Upper lobe of right lung (tissue), 1 donor: ENCODE measurements at places on chromosomes 4 and X. TPM values are rescaled to one million over a fixed set of nuclear protein-coding genes. Genes with fewer than 3 reads are reported as not detected.

PGAM4 gene
- not detected for total RNA-seq

GALNTL6 gene
- total RNA-seq, result 0.20 TPM

GRCh38 chr4:183492791-183493222 lies 12.1 kb upstream of the ING2 start:
- no peak overlapping the region for H3K4me3 ChIP-seq
- no peaks in the 10 kb centered on the region for H3K27me3 ChIP-seq
- H3K36me3 ChIP-seq, result no peaks in the 10 kb centered on the region
- no peak for DNase-seq
- no peaks in the 10 kb centered on the region for H3K4me1 ChIP-seq

- H3K27me3 ChIP-seq, result peaks cover 17% of the 10 kb centered on the region
- DNase-seq, result no peak
- peaks cover 17% of the 10 kb centered on the region for H3K4me1 ChIP-seq
- peak overlapping the region; percentile 75 for H3K4me3 ChIP-seq
These were observed 627 bp upstream of the FAT4 start for GRCh38 chr4:125313989-125314667.

DNA sequence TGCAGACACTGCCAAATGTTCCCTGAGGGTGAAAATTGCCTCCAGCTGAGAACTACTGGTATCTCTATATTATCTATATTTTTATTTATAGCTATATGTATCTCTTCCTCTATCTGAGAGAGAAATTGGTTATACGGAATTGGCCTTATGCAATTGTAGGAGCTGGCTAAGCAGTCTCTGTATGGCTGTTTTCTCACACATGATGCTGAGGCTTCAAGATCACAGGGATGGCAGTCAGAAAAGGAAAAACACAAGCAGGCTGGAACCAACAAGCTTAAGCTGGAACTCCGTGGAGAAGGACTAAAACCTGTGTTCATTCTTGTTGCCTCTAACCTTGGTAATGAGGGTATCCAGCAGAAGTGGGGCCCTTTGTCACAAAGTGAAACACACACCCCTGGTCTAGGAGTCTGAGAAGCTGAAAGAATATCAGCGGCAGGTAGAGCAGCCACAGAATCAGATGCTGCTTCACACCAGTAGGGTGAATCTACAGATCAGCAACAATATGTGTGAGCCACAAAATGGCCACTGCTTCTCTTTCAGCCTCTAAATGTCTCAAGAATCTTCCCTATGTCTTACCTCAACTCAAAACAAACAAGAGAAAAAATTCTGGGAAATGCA lies 166.5 kb upstream of the PPP1R2C start:
- no peaks in the 10 kb centered on the region for H3K4me1 ChIP-seq
- H3K4me3 ChIP-seq, result no peak overlapping the region
- no peaks in the 10 kb centered on the region for H3K27me3 ChIP-seq
- H3K36me3 ChIP-seq, result no peaks in the 10 kb centered on the region
- H3K27ac ChIP-seq, result no peak overlapping the region

DNA sequence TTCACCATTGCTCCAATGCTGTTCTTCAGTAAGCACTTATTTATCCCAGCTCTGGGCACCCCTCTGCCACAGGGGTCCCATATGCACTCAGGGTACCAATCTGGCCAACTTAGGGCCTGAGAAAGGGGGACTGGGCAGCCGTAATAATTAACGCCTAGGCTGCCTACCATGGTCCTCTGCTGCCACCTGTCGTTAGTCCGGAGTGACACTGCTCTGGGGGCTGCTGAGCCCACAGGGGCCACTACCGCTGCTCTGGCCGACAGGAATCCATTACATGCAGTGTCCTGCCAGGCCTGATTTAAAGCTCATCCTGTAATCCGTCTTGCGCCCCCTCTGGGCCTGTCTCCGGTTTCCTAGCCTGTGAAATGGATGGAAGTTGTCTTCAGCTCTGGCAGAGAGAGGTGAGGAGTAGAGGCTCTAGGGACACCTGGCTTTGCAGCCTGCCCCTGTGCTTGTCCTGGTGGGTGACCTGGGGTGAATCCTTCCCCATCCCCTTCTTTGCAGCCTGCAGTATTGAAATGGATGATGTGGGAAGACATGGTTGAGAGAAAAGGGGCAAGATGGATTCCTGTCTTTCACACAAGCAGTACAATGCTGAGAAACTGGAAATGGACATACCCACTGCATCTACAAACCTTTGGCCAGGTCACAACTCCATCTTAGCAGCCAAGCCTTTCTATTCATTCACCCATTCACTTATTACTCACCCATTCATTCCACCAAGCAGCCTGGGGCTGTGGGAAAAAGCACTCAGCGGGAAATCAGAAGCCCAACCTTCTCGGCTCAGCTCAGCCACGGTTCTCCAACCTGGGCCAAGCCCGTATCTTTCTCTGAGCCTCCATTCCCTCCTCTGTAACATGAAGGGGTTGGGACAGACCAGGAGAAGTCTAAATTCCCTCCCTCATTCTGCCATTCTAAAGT lies 116.3 kb upstream of the NALF2 start:
- no peak overlapping the region for H3K27ac ChIP-seq
- H3K4me3 ChIP-seq, result no peak overlapping the region
- no peaks in the 10 kb centered on the region for H3K4me1 ChIP-seq
- peak; percentile 61 for DNase-seq
- no peaks in the 10 kb centered on the region for H3K27me3 ChIP-seq
- no peaks in the 10 kb centered on the region for H3K36me3 ChIP-seq

LRIT3 gene
- total RNA-seq, result 0.14 TPM

DNA sequence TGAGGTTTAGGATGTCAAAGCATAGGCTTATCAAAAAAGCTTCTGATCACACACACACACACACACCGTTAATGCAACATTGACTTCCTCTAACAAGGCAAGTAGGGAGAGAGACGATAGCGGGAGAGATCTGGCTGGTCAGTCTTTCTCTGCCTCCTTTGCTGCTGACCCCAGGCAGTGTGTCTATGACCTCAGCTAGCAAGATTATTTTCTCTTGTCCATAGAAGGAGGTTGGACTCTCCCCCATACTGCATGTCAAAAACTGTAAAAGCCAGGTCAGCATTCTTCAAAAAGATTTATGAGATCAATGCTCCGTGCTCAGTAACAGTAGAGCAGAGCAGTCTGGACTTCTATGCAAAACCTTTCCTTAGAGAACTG lies 63.5 kb upstream of the PGM2 start:
- no peaks in the 10 kb centered on the region for H3K36me3 ChIP-seq
- peaks cover 13% of the 10 kb centered on the region for H3K4me1 ChIP-seq
- no peak for DNase-seq
- no peak overlapping the region for H3K4me3 ChIP-seq
- no peaks in the 10 kb centered on the region for H3K27me3 ChIP-seq
- no peak overlapping the region for H3K27ac ChIP-seq

NSD2 gene
- total RNA-seq, result 45.2 TPM

GRCh38 chr4:5821665-5822358 lies 71.1 kb downstream of the CRMP1 start:
- H3K4me1 ChIP-seq, result peaks cover 1% of the 10 kb centered on the region
- H3K4me3 ChIP-seq, result no peak overlapping the region
- no peak for DNase-seq
- H3K27ac ChIP-seq, result no peak overlapping the region
- peaks cover 10% of the 10 kb centered on the region for H3K36me3 ChIP-seq

- H3K36me3 ChIP-seq, result no peaks in the 10 kb centered on the region
- H3K27ac ChIP-seq, result no peak overlapping the region
- no peak overlapping the region for H3K4me3 ChIP-seq
- no peaks in the 10 kb centered on the region for H3K4me1 ChIP-seq
These were observed 47.3 kb upstream of the SCML1 start for GRCh38 chrX:17689971-17690409.

DNA sequence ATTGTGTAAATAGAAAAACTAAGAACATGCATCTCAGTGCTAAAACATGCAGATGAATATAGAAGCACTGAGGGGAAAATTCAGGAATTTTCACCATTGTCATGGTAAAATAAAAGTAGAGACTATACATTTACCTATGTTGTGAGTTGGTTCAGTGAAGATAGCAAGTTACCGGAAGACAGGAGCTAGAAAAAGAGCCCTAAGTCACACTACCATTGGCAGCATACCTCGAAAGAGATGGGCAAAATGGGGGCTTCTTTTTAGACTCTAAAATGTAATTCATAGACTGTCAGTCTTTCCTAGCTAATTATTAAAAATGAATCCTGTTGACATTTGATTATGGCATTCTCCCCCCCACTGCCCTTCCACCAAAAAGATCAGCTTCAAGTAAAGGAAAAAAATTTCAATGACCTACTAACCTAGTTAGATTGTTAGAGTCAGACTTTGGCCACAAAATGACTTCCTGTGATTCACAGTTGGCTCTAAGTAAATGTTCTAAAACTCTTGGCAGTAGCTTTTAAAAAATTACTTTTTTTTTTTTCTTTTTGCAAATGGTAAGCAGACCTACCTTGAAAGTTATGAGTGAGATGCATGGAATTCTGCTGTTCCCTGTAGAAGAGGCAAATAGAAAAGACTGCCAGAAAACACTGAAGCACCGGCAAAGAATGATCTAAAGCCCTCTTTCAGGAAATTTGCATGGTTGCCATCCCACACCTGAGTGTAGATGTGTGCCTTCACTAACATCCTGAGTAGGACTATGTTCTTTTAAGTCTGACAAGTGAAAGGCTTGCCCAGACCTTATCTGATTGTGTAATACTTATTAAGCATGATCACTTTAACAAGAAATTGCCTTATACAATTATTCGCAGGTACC lies 26.4 kb upstream of the ARSJ start:
- H3K27ac ChIP-seq, result no peak overlapping the region
- no peaks in the 10 kb centered on the region for H3K27me3 ChIP-seq
- peaks cover 10% of the 10 kb centered on the region for H3K4me1 ChIP-seq
- H3K36me3 ChIP-seq, result no peaks in the 10 kb centered on the region
- H3K4me3 ChIP-seq, result no peak overlapping the region

HSFX4 gene
- total RNA-seq, result not detected

HSD17B13 gene
- 1.7 TPM for total RNA-seq

DNA sequence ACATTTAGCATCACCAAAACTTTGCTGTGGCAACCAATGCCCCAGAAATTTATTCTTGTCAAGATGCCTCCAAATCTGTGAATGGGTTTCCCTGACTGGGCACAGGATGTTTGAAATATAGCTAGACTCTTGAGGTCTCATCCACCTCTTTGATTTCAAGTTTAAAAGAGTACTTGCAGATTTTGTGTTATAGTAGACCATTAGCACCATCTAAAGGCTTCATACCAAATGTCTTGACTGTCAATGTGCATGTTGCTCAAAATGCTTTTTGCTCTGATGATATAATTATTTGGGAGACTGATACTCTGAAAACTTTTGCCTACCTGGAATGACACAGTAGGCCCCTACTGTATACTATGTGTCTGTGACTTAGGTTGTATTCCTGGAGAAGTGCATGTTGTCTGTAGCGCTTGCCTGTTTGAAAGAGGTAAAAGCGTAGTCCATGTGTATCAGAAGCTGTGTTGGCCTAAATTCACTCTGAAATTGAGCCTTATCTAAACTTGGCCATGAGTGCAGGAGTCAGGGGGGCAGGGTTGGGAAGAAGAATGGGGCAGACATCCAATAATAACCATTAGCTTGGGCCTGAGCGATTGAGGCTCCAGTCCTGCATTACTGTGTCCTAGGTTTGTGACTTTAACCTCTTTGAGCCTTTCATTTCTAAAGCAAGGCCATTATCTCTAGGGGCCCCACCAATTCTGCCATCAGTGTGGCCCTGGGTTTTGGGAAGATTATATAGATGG lies 33.8 kb downstream of the NDP start:
- no peaks in the 10 kb centered on the region for H3K4me1 ChIP-seq
- H3K27me3 ChIP-seq, result no peaks in the 10 kb centered on the region
- DNase-seq, result no peak
- no peak overlapping the region for H3K4me3 ChIP-seq
- H3K27ac ChIP-seq, result no peak overlapping the region
